ENCODE measurements at places on chromosomes 3 and 15.

DNA sequence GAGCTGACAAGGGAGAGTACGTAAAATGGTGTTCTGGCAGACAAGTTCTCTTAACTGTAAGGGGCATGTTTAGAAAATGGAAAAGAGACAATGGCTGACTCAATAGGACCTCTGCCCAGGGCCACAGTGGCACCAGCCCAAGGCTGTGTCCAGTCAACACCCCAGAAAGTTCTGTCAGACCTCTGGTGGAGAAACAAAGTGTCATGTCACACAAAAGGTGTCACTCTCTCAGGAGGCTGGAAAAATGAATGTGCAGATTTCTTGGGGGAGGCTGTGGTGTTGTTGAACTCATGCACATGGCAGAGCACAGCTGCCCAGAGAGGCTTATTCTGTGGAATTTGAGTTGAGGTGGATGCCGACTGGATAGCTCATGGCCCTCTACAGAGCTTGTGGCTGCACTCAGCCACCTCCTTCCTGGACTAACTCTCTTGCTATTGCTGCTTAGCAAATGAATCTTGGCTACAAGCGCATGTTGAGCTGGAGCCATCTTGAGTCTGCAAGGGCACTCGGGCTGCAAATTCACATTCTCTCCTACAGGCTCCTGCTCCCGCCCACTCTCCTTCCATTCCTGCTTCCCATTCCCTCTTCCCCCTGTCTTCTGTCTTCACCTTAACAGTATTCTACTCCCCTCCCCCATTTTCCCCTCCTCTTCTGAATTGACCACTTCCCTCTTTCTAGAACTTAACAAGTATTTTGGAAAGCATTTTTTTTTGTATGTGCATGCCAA lies 55.8 kb upstream of the SLC7A14 start:
- no peak for DNase-seq

GRCh38 chr3:76694063-76694462 lies 345.8 kb upstream of the ROBO2 start:
- DNase-seq: no peak

DNA sequence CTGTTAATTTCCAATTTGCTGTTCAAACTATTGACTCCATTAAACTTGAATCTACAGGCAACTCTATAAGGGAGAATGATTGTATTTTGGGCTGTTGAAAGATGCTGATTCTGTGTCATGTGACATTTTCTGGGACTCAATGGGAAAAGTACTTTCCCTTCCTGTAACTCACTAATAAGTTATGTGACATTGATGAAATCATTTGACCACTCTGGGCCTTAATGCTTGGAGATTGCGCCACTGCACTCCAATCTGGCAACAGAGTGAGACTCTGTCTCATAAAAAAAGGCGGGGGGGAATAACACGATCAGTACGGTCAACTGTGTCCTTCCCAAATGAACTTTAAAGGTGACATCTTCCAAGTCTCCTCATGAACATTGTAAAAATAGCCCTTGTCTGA lies 215.2 kb upstream of the SGO1 start:
- no peak for DNase-seq

- no peak for DNase-seq
These were observed 302.1 kb upstream of the SGO1 start for GRCh38 chr3:20488151-20488550.

- no peak for DNase-seq
These were observed 61.0 kb downstream of the BFSP2 start for GRCh38 chr3:133460809-133461208.

GRCh38 chr15:36301947-36302346 lies 277.5 kb upstream of the CDIN1 start:
- DNase-seq: no peak

- DNase-seq: no peak
These were observed 383.6 kb upstream of the SEMA6D start for GRCh38 chr15:47333734-47334133.

DNA sequence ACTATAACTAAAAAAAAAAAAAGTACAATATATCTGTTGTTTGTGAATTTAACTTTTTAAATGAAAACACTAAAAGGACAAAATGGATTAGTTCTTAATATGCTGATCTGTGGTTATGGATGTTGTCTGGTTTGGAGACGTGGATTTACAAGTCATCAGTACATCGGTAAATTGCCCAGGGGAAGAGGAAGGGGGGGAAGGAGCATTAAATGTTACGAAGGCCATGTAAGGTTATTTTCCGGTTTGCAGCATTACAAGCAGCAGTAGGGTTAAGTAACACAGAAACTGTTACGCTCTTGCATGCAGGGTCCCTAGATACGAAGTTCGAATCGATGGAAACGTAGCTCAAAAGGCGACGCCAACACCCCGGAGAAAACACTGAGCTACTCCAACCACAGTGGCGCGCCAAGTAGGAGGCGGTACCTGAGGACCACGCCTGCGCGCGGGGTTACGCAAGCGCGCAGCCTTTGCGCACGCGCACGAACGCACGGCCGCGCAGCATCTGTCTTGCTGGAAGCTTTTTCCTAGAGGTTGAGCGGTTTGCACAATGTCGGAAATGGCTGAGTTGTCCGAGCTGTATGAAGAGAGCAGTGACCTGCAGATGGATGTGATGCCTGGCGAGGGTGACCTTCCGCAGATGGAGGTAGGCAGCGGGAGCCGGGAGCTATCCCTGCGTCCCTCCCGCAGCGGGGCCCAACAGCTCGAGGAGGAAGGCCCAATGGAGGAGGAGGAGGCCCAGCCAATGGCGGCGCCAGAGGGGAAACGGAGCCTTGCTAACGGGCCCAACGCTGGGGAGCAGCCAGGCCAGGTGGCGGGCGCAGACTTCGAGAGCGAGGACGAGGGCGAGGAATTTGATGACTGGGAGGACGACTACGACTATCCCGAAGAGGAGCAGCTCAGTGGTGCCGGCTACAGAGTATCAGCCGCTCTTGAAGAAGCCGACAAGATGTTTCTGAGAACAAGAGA lies at the start of gene EID1:
Gene EID1 (plus strand): TSS at position 505 of the 966 bp plus-strand sequence. CDS start 43 bp downstream, at position 548.
- DNase-seq: peak; percentile 88

GRCh38 chr3:156834962-156835535 lies 8.9 kb downstream of the LEKR1 start:
- no peak for DNase-seq

GRCh38 chr3:60250810-60251209 lies 1000.4 kb downstream of the FHIT start:
- no peak for DNase-seq

GRCh38 chr15:75776065-75776423 lies 63.4 kb upstream of the CSPG4 start:
- DNase-seq: peak; percentile 40

GRCh38 chr3:5977331-5977730 lies 789.8 kb downstream of the EDEM1 start:
- no peak for DNase-seq

- peak; percentile 71 for DNase-seq
These were observed 19.1 kb upstream of the TM4SF18 start for GRCh38 chr3:149352556-149352955.

- no peak for DNase-seq
These were observed 1237.5 kb downstream of the ZPLD1 start for GRCh38 chr3:103672346-103672745.

GRCh38 chr15:55248895-55249294 lies 40.7 kb downstream of the RAB27A start:
- no peak for DNase-seq

DNA sequence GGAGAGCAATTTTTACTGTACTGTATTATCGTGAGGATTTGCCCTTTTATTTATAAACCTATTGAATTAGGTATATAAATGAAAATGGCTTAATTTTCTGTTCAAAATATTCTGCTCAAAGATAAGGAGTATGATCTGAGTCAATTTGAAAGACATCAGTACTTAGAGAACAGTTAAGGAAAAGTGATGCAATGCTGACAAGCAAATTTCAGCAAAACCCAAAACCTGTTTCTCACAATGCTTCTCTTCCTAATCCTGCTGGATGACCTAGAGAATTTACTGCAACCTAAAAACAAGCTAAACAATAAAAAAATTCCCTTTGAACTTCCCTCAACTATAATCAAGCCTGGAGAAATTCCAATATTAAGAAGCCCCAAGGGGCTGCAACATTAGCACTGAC lies 82.7 kb downstream of the RFX7 start:
- no peak for DNase-seq

DNA sequence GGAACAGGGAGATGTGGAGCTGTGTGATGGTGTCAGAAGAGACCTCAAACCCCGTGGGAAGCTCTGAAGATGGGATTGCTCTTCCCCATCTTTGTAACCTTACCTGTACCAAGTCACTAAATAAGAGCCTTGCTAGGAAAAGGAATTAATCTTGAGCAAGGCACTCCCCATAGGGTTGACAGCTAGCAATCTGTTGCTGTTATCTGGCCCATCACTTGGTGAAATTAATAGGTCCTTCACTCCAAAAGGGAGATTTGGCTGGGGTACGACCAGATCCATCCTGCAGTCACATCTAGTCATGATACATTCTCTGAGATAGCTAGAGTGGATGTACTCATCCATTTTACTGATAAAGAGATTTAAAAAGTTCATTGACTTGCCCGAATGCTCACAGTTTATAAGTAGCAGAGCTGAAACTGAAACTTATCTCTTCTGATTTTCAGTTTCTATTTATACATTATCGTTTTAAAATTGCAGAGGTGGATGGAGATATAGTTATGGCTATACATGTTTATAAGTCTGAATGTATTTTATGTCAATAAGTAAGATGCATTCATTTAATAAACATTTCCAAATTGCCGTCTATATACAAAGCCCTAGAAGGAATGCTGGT lies 299.1 kb upstream of the MCTP2 start:
- no peak for DNase-seq

DNA sequence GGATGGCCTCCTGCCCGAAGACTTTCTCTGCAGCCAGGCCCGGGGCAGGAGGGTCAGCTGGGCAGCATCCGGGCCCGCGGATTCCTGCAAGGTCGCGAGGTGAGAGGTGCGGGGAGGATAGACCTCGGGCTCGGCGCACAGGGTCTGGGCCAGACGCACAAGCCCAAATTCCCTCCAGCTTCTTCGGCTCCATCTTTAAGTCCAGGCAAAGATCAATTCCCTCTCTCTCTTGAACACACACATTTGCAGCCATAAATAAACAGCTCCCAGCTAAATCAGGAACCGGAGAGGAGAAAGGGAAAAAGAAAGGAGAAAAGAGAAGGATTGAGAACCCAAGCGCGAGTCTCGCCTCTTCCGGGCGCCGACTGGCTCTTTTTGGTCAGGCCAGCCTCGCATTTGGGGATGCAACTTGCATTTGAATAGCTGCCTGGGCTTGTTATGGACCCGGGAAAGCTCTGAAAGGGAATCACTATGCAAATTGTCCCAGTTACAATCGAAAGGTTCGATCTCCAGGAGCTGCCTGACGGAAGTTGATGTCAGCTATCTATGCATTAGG lies 14.5 kb upstream of the ONECUT1 start:
- no peak for DNase-seq

- no peak for DNase-seq
These were observed 31.4 kb downstream of the ETV5 start for GRCh38 chr3:186077466-186077865.

DNA sequence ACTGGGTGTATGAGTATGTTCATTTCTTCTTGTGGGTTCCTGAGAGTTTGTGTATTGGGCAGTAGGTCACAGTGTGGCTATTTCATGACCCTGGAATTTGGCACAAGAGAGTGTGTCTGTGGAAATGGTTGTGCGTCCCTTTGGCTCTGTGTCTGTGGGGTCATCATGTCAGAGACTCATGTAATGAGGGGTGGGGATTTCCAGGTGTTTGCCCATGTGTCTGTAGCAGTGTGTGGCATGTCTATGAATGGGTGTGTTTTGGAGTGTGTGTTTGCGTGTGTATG lies 1.3 kb upstream of the GATA2 start:
- DNase-seq: no peak

All from urothelium cell line (cell line).